ENCODE measurements at places on chromosomes 4 and X.

DNA sequence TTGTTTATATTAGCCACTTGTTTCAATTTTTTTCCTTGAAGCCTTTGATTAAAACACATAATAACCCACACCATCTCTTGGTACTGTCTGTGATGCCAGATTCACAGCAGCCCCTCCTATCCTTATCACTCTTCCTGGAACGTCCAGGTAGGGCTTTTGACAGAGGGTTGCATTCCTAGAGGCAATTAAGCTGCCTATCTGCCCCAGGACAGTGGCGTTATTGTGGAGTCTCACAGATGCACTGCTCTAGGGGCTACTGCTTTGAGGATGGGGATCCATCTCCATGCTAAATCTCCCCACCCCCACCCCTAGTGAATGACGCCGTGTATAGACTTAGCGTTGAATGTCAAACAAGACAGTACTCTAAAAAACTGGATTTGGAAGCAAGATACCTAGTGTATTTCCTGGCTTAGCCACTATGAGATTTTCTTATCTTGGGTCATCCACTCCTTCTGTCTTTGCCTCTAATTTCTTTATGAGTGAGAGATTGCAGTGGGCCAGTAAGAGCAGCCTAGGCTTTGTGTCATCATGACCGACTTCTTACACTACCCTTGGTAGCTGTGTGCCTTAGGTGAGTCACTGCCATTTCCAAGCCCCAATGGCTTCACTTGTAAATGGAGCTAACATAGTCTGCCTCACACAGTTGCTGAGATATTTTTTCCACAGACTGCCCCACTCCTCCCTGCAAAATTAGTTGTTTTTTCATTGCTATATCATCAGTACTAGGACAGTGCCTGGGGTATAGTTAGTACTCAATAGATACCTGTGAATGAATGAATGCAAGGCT lies 90.9 kb downstream of the EGF start:
- DNase-seq, result no peak

DNA sequence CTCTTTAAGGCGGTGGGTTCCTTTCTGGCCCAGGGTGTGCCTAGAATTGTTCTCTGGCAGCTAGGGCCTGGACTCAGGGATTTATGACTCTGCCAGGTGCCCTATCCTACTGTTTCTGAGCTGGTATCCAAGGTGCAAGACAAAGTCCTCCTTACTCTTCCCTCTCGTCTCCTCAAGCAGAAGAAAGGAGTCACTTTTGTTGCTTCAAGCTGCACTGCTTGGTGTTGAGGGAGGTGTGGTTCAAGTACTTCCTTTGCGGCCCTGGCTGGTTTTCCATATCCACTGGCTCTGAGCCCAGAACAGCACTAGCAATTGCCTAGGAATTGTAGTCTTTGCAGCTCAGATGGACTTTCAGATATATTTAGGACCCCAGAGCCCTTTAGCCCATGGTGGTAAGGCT lies 39.3 kb downstream of the RTL3 start:
- no peak for DNase-seq

DNA sequence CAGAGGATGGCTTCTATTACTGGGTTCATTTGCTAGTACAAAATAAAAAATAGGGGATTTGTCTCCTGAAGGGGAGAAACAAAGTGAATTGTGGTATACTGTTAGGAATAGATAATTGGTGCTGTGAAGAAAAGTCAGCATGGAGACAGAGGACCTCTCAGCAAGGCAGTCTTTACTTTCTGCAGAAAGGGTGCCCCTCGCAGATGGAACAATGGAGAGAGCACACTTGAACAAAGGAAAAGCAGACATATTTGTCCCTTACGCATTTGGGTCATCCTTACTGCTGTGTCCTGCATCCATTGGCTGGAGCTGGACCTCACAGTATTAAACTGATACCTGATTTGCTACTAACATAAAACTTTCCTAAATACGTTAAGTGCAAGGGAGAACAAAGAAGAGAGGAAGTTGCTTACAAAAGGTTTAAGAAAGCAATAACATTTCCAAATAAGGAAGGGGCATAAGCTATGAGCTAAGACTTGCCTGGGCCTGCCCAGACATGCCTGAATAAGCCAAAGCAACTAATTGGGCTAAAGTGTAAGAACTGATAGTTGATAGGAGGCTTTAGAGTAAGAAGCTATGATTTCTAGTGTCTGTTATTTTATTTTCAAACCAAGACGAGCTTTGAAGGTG lies 83.8 kb downstream of the CCKAR start:
- DNase-seq, result no peak

GRCh38 chrX:20374450-20374849 lies 107.7 kb upstream of the RPS6KA3 start:
- no peak for DNase-seq

GRCh38 chr4:17027495-17027894 lies 129.1 kb upstream of the LDB2 start:
- peak; percentile 84 for DNase-seq

GRCh38 chr4:112514647-112515197 lies 1.3 kb downstream of the NEUROG2 start:
- DNase-seq, result no peak

DNA sequence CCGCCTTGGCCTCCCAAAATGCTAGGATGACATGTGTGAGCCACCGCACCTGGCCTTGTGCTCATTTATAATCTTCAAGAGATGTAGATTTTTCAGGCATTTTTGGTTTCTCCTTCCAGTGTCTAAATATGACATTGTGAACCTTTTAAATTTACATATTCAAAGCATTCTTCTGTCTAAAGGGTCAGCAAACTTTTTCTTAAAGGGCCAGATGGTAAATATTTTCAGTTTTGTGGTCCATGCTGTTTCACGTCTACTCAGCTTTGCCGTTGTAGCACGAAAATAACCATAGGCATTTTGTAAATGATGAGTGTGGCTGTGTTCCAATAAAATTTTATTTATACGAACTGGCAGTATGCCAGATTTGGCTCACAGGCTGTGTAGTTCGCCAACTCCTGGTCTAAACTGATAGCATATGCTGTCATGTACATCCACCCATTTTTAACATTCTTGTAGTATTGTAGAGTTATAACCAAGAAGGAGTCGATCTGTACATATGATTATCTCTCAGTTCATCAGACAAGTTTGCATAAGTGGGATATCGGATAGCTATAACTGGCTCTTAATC lies 12.7 kb upstream of the GCNA start:
- DNase-seq, result no peak

DNA sequence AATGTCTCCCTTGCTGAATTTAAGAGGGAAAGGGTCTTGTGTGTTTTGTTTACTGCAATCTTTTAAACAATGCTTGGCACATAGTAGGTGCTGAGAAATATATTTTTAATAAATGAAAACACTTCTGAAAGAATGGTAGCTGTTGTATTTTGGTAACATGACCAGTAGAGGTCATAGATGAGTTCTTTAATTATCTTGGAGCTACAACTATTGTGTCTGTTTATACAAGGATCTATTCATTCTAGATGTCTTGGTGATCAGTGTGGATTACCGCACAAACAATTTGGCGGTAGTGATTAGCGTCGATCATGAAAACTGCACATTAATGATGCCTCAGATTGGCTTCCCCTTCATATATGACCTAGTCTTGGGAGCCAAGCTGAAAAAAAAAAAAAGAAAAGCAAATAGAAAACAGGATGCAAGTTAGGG lies 21.4 kb upstream of the SCRG1 start:
- DNase-seq, result no peak

DNA sequence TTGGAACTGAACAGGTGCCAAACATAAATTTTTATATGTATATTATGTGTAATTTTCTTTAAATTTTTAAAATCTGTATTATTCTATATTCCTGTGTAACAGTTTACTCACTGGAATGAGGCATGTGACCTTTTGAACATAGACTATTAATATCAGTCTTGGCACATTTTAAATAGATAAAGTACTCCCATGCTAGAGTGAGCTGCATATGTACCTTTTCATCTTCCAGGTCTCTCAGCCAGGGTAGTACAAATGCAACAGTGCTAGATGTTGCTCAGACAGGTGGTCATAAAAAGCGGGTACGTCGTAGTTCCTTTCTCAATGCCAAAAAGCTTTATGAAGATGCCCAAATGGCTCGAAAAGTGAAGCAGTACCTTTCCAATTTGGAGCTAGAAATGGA lies 242.0 kb downstream of the RAPGEF2 start:
- no peak for DNase-seq

- DNase-seq, result no peak
Observed at GRCh38 chr4:81426770-81427289, 44.9 kb downstream of the RASGEF1B start.

DNA sequence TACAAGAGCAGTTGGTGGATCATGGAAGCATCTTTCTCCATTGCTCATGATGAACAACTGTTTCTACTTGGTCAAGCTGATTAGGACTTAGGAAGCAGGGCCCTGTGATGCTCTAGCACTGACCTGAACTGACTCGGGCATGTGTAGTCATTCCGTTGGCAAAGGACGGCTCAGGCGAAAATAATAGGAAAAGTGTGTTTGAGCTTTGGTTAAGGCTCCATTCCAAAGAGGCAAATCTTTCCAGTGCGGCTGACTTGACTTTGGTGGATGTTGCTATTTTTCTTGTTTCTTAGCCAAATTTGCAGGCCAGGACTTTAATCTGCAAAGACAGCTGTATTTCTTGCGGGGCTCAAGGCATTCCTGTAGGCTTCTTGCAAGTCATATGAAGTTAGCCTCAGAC lies 39.5 kb downstream of the ZNF518B start:
- no peak for DNase-seq

DNA sequence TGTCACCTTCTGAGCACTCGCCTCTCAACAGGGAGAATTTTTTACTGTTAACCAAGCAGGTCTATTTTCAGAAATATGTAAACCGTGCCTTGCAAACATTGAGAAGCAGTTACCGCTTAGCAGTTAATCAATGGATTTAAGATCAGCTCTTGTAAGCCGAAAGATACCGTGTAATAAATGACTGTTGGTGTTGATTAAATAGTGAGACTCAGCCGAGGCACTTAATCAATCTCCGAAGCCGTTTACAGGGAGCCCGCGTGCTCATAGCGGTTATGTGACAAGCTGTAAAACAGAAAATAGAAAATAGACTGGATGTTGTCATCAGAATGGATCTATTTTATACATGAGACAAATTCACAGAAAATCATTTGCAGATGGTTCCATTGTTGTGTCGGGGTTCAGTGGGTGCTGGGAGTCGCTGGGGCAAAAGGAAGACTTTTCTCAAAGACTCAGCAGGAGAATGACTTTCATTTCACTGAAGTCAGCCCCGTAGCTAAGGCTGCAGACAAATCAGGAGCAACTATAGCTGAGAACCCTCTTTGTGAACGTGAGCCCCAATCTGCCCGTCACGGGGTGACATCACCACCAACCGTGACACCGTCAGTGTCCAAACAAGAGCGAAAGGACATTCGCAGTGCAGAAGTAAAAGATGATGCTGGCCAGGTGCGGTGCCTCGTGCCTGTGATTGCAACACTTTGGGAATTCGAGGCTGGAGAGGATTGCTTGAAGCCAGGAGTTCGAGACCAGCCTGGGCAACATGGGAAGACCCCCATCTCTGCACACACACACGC lies 275.3 kb downstream of the CRLF2 start:
- DNase-seq, result no peak

- no peak for DNase-seq
Observed at GRCh38 chr4:187865914-187866313, 129.7 kb upstream of the ZFP42 start.

- peak; percentile 2 for DNase-seq
Observed at GRCh38 chr4:142901166-142901662, 55.1 kb upstream of the INPP4B start.

DNA sequence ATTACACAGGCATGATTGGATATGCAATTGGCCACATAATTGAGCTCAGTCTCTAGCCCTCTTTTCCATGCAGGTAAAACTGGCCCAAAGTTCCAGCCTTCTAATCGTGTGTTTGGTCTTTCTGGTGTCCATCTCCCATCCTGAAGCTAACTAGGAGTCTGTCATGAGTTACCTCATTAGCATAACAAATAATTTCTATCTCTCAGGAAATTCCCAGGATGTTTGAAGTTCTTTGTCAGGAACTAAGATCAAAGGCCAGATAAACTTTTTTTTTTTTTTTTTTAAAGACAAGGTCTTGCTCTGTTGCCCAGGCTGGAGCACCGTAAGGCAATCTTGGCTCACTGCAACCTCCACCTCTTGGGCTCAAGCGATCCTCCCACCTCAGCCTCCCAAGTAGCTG lies 15.8 kb downstream of the ATXN3L start:
- DNase-seq, result no peak

DNA sequence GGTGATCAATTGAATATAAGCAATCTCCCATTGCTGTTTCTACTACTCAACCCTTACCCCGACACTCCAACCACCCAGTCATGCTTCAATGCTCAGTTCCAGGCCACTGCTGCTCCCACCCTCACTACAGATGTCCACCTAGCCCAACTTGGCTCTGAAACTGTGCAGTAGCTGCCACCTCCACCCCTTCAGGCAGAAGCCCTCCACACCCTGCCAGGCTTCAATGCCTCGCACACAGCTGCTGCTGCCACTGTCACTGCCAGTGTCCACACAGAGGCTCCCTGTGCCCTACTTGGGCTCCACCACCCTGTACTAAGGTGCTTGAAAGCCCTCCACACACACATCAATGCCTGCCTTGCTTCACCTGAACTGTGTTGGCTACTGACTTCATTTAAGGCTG lies 34.6 kb downstream of the LAMTOR3 start:
- no peak for DNase-seq

GRCh38 chr4:36159208-36159607 lies 85.1 kb downstream of the ARAP2 start:
- no peak for DNase-seq

- no peak for DNase-seq
Observed at GRCh38 chrX:31258166-31258565, 186.3 kb upstream of the FTHL17 start.

DNA sequence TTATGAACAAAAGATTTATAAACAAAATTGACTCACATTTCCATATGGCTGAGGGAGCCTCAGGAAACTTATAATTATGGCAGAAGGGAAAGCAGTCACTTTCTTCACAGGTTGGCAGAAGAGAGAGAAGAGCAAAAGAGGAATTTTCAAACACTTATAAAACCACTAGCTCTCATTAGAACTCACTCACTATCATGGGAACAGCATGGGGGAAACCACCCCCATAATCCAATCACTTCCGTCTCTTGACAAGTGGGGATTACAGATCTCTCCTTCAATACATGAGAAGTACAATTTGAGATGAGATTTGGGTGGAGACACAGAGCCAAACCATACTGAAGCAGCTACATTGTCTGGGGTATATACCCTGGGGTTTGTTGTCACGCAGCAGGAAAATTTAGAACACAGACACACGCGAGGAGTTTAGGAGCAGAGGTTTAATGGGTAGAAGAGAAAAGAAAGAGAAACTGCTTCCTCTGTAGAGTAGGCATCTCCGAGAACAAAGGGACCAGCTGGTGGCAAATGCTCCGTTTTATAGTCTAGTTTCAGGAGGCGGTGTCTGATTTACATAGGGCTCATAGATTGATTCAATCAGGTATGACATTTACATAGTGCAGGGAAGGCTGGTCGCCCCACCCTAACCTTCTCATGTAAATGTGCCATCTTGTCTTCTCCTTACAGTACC lies 2277.7 kb upstream of the AGA start:
- DNase-seq, result no peak

DNA sequence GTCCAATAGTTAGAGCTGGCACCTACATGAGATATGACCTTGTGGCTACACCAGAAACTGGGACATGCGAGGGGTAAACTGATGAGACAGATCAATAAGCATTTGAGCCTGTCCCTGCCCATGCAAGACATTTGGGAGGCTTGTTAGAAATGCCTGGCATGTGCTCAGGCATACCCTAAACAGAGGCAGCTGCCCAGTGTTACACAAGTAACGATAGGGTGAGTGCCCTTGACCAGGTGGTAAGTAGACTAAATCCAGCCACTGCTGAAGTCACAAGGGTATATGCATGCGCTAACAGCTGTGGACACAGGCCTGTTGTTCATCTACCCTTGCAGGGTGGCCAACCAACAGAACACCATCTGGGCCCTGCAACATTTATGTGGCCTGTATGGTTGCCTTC lies 56.1 kb upstream of the CCDC149 start:
- no peak for DNase-seq

- peak; percentile 89 for DNase-seq
Observed at GRCh38 chr4:56757261-56757746, 64.2 kb downstream of the SPINK2 start.

All from hepatic stellate cell (primary cell).